NCI-H69 (cell line): ENCODE measurements at places on chromosomes 5 and 9.

DNA sequence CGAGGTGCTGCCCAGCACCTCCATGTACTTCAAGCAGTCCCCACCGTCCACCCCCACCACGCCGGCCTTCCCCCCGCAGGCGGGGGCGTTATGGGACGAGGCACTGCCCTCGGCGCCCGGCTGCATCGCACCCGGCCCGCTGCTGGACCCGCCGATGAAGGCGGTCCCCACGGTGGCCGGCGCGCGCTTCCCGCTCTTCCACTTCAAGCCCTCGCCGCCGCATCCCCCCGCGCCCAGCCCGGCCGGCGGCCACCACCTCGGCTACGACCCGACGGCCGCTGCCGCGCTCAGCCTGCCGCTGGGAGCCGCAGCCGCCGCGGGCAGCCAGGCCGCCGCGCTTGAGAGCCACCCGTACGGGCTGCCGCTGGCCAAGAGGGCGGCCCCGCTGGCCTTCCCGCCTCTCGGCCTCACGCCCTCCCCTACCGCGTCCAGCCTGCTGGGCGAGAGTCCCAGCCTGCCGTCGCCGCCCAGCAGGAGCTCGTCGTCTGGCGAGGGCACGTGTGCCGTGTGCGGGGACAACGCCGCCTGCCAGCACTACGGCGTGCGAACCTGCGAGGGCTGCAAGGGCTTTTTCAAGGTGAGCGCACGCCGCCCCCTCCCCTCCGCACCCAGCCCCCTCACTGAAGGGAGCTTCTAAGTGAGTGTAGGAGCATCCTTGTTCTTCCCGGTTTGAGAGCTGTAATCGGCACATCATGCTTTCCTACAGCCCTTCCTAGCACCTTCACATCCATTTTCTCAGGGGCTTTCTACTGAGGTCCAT, 6.9 kb downstream of the NR4A3 start:
- DNase-seq = no peak

GRCh38 chr9:71885467-71885866, 25.5 kb downstream of the ABHD17B start:
- no peak for DNase-seq

GRCh38 chr9:132672413-132672690, 2.1 kb downstream of the GTF3C4 start:
- no peak for DNase-seq

GRCh38 chr5:171755354-171755821, 30.2 kb upstream of the SMIM23 start:
- DNase-seq = no peak

DNA sequence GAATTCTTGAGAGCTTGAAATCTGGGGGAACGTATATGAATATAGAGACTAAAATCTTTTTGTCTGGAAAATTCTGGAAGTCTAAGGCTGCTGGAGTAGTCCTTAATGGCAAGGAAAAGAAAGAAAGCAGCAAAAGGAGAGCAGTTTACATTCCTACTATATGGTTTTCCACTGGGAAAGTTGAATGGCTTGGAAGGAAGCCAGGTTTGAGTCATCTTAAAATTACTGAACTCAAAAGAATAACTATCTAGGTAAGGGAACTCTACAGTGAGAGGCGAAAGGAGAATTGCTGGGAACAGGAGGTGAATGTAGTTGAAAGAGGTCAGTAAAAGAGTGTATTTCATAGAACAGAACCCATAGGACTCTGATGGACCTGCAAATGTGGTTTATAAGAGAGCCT, 258.1 kb upstream of the EDIL3 start:
- peak; percentile 53 for DNase-seq

DNA sequence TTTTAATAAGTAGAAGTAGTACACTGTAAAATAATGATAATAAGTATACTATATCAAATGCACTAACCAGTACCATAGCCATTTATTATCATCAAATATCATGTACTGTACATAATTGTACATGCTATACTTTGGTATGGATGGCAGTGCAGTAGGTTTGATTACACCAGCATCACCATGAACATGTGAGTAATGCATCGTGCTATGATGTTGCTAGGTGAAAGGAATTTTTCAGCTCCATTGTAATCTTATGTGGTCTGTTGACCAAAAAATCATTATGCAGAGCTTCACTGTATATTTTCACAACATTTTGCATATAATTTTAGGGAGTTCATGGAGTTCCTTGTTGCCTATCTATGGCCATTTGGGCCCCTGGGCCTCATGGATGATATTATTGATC, 72.2 kb upstream of the HMHB1 start:
- DNase-seq = no peak

DNA sequence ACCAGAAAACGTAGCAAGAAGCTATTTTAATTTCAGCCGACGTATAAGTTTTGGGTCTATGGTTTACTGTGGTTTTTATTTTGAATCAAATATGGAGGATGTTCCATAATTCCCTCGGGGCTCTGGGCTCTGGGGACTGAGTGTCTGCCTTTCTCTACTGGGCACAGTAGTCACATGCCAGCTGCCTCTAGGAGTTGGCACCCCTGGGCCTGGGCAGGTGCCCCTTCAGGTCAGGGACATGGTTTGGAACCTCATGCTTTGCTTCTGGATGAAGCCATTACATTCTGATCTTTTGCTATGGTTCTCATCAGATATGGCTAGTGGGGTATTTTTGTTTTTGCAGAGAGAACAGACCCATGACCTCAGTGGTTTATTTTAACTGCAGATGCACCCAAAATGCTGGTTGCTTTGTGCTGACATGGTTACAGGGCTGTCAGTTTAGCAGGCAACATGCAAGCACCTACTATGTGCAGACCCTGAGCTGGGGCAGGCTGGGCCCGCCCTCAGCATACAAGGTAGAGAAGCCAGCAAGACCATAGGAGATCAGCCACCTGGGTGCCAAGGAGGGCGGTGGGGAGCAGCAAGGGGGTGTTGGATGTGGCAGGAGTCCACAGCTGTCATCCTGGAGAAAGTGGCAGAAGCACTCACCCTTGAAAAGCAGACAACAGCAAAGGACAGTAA, 54.5 kb upstream of the PSD2 start:
- no peak for DNase-seq

DNA sequence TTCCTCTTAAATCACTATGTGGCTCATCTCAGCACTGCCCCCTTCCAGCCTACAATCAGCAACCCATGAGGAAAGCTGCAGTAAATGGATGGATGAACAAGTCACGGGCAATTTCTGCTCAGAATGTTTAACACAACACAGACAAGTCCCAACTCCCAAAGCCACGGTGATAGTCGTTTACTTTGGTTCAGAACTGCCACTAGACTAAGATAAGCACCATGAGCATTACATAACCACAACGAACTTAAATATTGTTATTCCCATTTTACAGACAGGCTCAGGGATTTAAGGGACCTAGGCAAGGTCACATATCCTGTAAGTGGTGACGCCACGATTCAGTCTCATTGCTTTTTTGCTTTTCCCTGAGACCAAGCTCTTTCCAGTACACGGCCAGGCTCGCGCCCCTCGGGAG, 2.0 kb upstream of the SMIM27 start:
- peak; percentile 69 for DNase-seq

DNA sequence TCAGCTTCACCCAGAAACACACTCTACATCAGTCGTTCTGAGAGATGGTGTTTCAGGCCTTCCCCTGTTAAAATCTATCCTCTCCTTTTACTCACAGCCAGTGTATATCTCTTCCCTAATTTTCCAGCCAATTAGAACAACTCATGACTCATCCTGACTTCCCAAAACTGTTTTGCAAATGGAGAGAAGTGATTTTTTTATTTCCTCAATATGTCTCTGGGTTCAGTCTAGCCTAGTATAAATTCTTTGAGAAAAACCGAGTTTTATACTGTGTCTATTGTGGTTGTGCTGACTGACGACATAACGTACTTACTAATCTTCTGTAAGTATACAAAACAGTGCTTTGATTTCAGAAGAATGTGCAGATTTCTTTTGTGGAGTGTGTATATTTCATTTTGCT, 28.4 kb upstream of the CAST start:
- DNase-seq = no peak
